ENCODE measurements at places on chromosomes 1 and 21. TPM values are rescaled to one million over a fixed set of nuclear protein-coding genes. Genes with fewer than 3 reads are reported as not detected.

DNA sequence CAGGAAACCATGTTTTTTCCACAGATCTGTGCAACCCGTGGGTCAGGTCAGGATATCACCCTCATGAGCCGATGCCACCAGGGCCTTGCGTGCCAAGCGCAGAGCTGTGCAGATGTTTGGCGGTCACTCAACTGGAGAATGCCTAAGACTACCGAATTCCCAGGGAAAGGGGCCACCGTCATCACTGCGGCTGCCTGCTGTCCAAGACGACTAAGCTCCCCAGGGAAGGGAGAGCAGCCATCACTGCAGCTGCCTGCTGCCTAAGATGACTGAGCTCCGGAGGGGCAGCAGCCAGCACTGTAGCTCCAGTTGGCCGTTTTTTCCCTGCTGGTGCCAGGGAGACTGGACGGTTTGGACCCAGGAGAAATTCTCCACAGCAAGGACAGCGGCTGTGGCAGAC, 31.1 kb downstream of the AKT3 start:
- no peaks in the 10 kb centered on the region for H3K4me1 ChIP-seq
- no peaks in the 10 kb centered on the region for H3K27me3 ChIP-seq
- no peak overlapping the region for H3K27ac ChIP-seq
- DNase-seq: no peak
- no peak overlapping the region for H3K4me3 ChIP-seq
- H3K36me3 ChIP-seq: no peaks in the 10 kb centered on the region

DNA sequence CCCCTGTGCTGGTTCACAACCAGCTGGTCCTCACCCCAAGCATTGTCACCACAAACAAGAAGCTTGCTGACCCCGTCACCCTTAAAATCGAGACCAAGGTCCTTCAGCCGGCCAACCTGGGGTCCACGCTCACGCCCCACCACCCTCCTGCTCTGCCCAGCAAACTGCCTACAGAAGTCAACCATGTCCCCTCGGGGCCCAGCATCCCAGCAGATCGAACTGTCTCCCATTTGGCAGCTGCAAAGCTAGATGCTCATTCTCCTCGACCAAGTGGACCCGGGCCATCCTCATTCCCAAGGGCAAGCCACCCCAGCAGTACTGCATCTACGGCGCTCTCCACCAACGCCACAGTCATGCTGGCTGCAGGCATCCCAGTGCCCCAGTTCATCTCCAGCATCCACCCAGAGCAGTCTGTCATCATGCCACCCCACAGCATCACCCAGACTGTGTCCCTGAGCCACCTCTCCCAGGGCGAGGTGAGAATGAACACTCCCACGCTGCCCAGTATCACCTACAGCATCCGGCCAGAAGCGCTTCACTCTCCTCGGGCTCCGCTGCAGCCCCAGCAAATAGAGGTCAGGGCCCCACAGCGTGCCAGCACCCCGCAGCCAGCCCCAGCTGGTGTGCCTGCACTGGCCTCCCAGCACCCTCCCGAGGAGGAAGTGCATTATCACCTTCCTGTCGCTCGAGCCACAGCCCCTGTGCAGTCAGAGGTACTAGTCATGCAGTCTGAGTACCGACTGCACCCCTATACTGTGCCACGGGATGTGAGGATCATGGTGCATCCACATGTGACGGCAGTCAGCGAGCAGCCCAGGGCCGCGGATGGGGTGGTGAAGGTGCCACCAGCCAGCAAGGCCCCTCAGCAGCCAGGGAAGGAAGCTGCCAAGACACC, 40.6 kb downstream of the ZBTB17 start:
- no peak overlapping the region for H3K27ac ChIP-seq
- H3K27me3 ChIP-seq: no peaks in the 10 kb centered on the region
- peaks cover 15% of the 10 kb centered on the region for H3K36me3 ChIP-seq
- H3K4me1 ChIP-seq: no peaks in the 10 kb centered on the region

DNA sequence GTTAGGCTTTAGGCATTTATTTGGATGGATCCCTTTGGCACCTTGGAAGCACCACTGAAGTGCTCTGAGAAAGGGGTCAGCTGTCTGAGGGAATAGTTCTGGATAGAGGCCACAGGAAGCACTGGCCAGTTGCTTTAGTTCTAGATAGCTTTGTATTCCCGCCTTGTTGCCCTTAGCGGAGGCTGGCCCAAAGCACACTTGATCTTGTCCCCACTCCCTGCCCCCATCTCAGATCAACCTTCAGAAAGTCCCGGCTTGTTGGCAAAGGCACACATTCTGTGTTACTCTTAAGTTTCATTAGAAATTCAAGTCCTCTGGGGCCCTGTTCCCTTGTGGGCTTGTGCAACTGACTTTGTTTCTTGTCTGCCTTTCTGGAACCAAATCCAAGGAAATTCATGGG, 15.2 kb upstream of the NBL1 start:
- H3K36me3 ChIP-seq: peaks cover 16% of the 10 kb centered on the region
- no peak overlapping the region for H3K27ac ChIP-seq
- H3K4me1 ChIP-seq: no peaks in the 10 kb centered on the region
- no peak overlapping the region for H3K4me3 ChIP-seq

DNA sequence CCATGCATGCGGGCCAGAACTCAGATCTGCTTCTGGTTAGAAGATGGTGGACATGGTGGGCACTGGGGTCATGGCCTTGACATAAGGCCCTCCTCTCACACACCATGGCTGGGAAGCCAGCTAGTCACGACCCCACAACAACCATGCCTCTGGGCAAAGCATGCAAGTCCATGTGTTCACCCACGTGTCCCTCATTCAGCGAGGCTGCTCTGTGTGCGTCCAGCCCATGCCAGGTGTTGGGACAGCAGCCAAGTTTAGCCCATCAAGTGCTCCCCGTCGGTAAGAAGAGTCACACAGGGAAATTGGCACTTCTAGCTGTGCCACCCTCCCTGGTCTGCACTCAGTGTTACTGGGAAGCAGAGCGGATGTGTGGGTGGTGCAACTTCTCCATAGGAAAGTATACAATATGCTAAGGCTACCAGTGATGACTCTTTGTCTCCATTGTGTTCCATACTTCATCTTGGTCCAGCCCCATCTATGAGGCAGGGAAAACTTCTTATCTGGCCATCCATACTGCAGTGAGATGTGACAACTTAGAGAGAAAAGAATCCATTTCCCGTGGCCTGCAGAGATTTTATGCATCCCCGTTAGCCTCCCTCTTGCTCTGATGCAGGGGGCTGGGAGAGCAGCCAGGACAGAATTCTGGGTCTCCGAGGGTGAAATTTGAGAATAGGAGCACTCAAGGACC, 198.0 kb downstream of the GRIK3 start:
- no peak overlapping the region for H3K4me3 ChIP-seq
- no peaks in the 10 kb centered on the region for H3K36me3 ChIP-seq
- DNase-seq: no peak
- no peak overlapping the region for H3K27ac ChIP-seq
- H3K4me1 ChIP-seq: no peaks in the 10 kb centered on the region

- H3K36me3 ChIP-seq: no peaks in the 10 kb centered on the region
- H3K27me3 ChIP-seq: peaks cover 9% of the 10 kb centered on the region
- no peaks in the 10 kb centered on the region for H3K4me1 ChIP-seq
- H3K27ac ChIP-seq: no peak overlapping the region
Measured at GRCh38 chr1:25744140-25744581, 55.8 kb upstream of the SELENON start.

- peaks cover 3% of the 10 kb centered on the region for H3K4me1 ChIP-seq
- H3K27me3 ChIP-seq: no peaks in the 10 kb centered on the region
- no peaks in the 10 kb centered on the region for H3K36me3 ChIP-seq
- DNase-seq: no peak
Measured at GRCh38 chr1:115307661-115308060, 30.4 kb downstream of the NGF start.

Gene PLA2G2F
- not detected for total RNA-seq

Gene KCNK1
- 17.0 TPM for total RNA-seq

Gene ALPL
- total RNA-seq: 0.24 TPM

Gene TEX38
- not detected for total RNA-seq

Gene SH2D5
- 0.56 TPM for total RNA-seq
